NT2/D1 (cell line): ENCODE measurements at places on chromosomes 2 and 18.

DNA sequence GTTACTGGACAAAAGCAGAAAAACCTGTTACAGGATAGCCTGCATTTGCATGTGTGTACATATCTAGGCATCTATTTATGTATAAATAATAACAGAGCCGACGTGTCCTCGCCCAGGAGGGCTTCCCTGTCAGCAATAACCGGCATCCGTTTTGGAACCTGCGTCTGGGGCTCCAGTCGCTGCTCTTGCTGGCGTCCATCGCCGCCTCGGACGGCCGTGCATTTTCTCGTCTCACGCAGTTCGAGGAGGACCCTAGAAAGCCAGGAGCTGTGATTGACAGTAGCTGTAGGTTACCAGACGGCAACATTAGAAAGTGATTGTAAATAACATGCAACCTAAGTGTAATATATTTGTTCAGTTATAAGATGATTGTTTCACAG lies 132.6 kb downstream of the NFATC1 start:
- no peak for DNase-seq

DNA sequence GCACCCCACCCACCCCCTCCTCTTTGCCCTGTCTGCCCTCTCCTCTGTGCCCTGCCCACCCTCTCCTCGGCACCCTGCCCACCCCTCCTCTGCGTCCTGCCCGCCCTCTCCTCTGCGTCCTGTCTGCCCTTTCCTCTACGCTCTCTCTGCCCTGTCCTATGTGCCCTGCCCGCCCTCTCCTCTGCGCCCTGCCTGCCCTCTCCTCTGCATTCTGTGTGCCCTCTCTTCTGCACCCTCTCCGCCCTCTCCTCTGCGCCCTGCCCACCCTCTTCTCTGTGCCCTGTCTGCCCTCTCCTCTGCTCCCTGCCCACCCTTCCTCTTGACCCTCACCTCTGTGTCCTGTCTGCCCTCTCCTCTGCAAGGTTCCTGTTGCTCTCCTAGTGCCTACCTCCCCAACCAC lies 233.6 kb downstream of the SMAD2 start:
- no peak for DNase-seq

DNA sequence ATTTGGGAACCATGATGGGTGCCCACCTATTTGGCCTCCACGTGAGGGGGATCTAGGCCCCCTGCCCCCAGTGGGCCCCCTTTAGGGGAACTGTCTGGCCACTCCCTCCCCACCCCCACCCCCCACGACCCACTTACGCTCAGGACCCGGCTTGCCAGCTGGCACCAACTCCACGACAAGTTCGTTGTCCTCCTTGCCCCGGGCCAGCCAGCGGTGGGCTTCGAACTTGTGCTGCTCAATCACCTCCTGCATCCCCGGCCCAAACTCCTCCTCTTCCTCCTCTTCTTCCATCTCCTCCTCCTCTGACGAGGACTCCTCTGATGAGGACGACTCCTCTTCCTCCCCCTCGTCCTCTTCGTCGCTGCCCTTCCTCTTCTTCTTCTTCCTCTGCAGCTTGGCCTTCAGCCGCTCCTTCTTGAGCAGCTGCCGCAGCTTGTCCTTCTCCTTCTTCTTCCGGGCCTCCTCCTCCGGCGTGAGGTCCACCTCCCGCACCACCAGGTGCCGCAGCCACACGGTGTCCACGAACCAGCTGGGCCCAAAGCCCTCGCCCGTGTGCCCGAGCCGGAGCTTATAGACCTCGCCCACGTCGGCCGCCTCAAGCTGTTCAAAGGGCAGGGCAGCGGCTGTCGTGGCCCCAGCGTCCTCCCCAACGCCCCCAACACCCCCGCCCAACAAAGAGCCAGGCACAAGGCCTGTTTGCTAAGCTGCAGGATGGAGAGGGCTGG lies 96.9 kb downstream of the LOXHD1 start:
- no peak for DNase-seq

DNA sequence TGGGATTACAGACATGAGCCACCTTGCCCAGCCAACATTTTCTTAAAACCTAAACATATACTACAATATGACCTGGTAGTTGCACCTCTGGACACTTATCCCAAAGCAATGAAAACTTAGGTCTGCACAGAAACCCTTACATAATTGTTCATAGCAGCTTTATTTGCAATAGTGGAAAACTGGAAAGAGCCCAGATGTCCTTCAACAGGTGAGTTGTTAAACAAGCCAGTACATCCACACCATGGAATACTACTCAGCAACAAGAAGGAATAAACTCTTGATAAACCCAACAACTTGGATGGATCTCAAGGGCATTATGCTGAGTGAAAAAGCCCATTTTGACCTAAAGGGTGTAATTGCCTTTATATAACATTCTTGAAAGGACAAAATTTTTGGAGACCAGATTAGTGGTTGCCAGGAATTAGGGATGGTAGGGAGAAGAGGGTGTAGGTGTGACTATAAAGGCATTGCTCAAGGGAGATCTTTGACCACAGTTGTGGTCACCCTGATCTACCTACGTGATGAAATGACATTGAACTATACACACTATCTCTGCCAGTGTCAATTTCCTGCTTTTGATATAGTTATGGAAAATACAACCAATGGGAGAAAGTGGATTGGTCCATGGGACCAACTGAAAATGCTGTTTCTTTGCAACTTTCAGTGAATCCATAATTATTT lies 11.9 kb upstream of the AMMECR1L start:
- no peak for DNase-seq

GRCh38 chr2:30611583-30611982 lies 164.5 kb downstream of the LCLAT1 start:
- no peak for DNase-seq

DNA sequence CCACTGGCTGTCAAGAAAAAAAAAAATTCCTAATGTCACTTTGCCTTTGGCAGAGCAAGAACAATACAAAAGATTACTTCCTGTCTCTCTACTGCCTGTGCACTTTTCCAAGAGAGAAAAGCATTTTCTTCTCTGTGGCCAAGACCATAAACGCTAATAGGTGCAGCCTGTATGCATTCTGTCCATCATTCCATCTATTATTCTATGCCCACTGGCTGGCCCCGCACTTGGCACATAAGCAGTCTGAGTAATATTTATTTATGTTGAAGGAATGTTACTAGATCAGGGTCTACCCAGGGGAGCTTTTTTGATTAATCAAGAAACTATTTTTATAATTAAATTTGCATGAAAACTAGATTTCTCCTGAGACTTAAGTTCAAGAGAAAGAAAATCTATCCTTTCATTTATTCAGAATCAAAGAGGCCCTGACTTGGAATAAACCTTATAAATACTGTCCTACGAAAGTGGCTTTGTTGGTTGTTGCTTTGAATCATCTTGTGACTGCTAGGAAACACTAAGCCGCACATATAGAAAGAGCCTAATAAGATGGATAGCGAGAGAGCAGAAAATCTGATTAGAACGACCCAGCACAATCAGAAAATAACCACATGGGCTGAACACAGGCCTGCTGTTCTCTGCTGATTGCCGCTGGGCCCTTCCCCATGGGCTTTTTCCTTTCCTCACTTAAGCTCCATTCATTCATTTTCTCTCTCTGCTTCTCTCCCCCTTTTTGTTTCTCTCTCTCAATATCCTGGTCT lies 59.4 kb downstream of the MMADHC start:
- DNase-seq: no peak

GRCh38 chr2:38279201-38279600 lies 97.9 kb downstream of the ATL2 start:
- DNase-seq: no peak

DNA sequence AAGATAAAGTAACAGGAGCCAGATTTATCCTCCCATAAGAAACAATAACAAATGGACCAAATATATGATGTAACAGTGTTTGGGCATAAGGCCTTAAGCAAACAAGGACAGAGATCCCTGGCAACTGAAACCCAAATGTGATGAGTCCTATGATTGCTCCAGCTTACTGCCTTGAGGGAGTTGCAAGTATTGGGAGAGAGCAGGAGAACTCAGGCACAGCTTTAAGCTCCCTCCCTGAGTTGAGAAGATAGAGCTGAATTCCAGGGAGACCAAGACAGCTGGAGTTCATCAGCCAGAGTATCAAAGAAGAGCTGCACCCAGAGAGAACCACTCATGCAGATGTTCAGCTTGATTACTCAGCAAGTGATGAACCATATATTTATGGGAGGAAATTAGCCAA lies 814.5 kb upstream of the RAB6C start:
- DNase-seq: no peak

GRCh38 chr2:126482582-126483464 lies 173.1 kb upstream of the GYPC start:
- no peak for DNase-seq

DNA sequence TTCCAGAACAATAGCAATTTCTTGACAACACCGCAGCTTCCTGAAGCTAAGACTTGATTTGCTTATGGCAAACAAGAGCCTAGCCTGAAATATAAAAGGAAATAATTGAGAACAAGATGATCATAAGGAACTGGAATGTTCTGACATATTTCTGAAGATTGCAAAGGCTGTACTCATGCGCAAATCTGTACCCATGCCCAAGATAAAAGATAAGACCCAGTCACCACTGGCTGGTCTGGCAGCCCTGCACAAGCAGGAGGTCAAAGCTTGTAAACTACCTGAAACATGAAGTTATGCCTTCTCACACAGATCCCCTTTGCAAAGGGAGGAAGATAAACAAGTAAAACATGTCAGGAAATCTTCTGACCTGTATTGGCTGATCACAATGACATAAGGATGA lies 160.8 kb upstream of the GYPC start:
- DNase-seq: no peak

GRCh38 chr2:167028503-167028902 lies 140.2 kb downstream of the XIRP2 start:
- DNase-seq: no peak

- DNase-seq: no peak
Observed at GRCh38 chr2:201319511-201319910, 37.6 kb downstream of the FLACC1 start.

DNA sequence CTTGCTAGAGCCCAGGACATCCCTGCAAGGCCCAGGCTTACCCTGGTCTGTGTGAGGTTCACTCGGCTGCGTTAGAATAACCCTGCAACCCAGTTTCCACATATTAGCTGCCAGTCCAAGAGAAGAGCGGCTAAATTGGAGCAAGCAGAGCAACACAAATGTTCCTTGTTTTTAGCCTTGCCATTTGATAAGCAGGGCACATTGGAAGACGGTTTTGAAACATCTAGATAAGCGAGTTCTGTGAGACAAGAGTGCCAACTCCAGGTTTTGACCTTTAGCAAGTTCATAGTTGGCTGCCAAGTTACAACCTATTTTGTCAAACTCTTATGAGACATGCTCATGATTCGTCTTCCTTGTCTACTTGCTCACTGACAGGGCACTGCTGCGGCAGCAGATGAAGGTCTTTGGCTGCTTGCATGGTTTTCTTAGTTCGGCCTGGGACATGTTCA lies 23.5 kb downstream of the DPP4 start:
- DNase-seq: no peak

DNA sequence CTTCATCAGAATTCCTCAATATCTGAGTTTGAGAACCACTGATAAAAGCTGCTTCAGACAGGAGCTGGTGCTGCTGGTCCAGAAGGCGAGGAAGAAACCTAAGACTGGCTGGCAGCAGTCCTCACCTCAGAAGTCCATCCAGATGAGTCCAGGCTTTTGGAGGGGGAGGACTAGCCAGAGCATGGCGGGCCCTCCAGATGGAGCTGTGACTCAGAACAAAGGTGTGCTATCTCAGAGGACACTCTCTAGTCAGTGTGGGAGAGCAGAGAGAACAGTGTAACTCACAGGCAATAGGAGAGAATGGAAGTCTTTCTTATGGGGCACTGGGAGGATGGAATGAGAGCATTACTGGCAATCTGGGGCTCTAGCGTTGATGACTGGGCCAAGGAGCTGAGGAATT lies 191.4 kb downstream of the NYAP2 start:
- DNase-seq: no peak
